ENCODE measurements at places on chromosomes 5 and 9. TPM values are rescaled to one million over a fixed set of nuclear protein-coding genes. Genes with fewer than 3 reads are reported as not detected.

DNA sequence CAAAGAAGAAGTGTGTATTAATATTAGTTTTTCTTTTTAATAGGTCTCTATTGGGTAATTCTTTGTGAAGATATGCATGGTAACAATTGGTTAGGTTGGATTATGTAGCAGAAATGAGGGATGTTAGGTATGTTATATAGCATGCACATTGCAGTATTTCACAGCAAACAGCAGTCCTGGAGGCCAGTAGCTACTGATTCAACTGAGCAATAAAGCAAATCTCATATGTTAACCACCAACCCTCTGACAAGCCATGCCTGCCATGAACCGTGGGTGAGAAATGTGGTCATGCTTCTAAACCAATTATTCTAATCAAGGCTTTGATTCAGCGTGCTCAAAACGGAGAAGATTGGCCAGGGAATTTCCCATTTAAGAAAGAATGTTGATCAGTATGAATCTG is 313.0 kb upstream of the CDH6 start:
- no peak for DNase-seq

DNA sequence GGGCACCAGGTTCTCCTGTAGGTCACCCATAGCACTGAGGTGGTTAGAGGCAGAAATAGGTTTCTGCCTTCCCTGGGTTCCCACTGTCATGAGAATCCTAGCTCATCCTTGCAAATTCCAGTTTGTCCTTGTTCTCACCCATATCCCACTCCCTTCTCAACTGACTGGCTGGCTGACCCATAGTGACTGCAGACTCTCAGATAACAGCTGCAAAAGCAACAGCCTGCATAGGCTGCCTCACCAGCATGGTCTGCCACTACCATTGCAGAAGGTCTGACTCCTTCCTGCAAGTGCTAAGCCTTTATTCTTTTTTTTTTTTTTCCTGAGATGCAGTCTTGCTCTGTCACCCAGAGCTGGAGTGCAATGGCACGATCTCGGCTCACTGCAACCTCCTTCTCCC is 194.0 kb downstream of the SEMA6A start:
- no peak for DNase-seq

DNA sequence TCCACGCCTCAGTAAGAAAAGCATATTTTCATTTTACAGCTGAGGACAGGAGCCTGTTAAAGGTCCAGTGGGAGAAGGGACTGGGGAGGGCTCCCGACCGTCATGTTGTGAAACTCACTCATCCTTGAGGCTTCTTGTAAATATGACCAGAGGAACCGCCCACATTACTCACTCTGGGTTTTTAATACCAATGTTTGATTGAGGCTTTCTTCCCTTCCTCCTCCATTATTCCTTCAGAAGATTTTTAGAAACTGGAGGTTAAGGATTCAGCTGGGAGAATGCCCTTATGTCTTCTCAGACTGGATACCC is 61.4 kb upstream of the GLRX start:
- no peak for DNase-seq

RAB3C gene
- 5.8 TPM for total RNA-seq

GDNF gene
- not detected for total RNA-seq

- DNase-seq: no peak
Measured at GRCh38 chr9:75198436-75198835, 110.1 kb downstream of the OSTF1 start.

DNA sequence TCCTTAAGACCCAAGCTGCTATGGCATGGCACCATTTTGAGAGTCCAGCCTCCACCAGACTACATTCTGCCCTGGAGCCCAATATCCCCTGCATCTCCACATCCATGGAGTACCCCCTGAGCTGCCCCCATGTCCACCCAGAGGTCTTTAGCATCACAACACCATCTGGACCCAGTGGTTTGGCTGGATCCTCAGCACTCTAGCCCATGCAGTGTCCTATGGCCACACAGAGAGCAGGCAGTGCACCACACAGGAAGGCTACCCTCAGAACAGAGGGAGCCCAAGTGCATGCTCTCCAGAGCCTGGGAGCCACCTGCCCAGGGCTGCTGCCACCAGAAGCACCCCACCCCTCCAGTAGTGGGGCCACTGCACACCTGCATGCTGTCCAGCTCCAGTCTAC is 18.6 kb upstream of the DAP start:
- DNase-seq: no peak

GRCh38 chr5:82863266-82863665 is 213.9 kb downstream of the TMEM167A start:
- no peak for DNase-seq

OTP gene
- total RNA-seq: not detected

DNA sequence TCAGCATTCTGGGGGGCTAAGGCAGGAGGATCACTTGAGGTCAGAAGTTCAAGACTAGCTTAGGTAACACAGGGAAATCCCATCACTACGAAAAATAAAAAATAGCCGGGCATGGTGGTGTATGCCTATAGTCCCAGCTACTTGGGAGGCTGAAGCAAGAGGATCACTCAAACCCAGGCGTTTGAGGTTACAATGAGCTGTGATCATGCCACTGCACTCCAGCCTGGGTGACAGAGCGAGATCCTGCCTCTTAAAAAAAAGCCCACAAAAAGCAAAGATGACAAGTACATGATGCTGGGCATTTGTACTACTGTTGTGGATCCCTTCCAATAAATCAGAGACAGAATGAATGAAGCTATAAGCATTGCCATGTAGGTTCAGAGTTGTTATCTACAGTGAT is 320.1 kb upstream of the PANK3 start:
- no peak for DNase-seq

- DNase-seq: no peak
Measured at GRCh38 chr9:105191508-105192121, 52.8 kb upstream of the SLC44A1 start.

- DNase-seq: no peak
Measured at GRCh38 chr9:129446828-129447550, 173.9 kb downstream of the C9orf50 start.

TAF11L5 gene
- total RNA-seq: not detected
